ENCODE measurements at places on chromosomes 7 and 10. TPM values are rescaled to one million over a fixed set of nuclear protein-coding genes. Genes with fewer than 3 reads are reported as not detected.
A peak's percentile ranks its signal among the peaks of the same experiment; 100 is the strongest.

GRCh38 chr7:157612664-157613561, 276.1 kb downstream of the DNAJB6 start:
- DNase-seq, result no peak

GRCh38 chr7:76257973-76258372, 44.5 kb upstream of the HSPB1 start:
- DNase-seq, result no peak

GRCh38 chr7:87413029-87413428, 62.5 kb downstream of the ABCB4 start:
- DNase-seq, result no peak

GRCh38 chr10:14527134-14527844, 196.6 kb upstream of the FRMD4A start:
- DNase-seq, result no peak

- no peak for DNase-seq
Measured at GRCh38 chr7:125563964-125564529, 634.4 kb upstream of the POT1 start.

- DNase-seq, result no peak
Measured at GRCh38 chr10:7662522-7662921, 4.2 kb downstream of the ITIH5 start.

DNA sequence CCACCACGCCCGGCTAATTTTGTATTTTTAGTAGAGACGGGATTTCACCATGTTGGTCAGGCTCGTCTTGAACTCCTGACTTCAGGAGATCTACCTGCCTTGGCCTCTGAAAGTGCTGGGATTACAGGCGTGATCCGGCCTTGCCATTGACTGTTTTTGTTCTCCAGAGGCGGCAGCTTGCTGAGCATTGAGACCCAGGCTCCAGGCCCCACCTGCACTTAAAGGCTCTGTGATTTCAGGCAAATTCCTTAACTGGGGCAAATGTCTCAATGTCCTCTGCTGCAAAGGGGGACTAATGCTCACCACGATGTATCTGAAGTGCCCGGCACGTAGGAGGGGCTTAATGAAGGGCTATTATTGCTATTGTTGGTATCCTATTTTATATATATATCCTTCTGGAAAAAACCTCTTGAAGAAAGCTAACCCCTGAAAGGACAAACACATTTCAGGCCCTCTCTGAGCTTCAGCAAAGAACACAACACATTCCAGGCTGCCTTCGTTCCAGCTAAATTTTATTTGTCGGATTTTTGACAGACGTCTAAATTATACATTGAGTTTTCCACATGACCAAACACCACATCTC, 29.0 kb downstream of the TRIM8 start:
- DNase-seq, result no peak

GRCh38 chr10:34667177-34667576, 147.9 kb downstream of the PARD3 start:
- DNase-seq, result no peak

DNA sequence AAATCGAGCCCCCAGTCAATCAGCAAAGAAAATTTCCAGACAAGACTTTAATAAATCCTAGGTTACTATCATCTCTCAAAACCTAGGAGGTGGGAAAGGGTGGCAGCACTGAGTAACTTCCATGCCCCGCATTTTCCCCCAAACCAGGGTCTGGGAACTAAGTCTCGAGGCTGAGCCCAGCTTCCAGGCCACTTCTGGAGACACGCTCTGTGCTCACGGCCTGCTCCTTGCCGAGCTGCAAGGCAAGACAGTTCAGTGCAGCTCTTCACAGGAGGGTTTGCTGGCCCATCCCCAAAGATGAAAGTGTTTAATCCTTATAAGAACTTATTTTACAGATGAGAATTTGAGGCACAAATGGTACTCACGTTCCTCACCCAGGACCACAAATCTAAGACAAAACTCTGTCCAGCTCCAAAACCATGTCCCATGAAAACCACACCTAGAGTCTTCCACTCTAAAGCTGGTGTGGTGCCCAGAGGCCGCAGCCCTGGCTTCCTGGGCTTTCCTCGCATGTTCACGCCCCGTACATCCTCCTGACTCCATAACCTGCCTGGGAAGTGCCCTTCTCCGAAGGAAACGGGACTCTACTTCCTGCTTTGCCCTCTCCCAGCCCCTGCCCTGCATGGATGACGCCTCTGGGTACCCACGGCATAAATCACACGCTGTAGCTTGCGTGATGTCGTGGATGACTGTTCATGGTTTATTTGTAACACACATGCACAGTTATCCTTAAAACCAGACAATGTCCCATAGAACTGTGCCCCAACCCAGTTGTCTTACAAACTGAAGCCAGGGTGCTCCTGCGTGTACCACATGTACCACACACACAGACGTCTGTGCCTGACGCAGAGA, 201.2 kb downstream of the DIP2C start:
- no peak for DNase-seq

- no peak for DNase-seq
Measured at GRCh38 chr7:131556053-131556908, at the start of gene PODXL. TSS of gene PODXL (minus strand) at chr7:131556628. CDS start at chr7:131556359, 269 bp downstream.

- peak; percentile 54 for DNase-seq
Measured at GRCh38 chr10:61869774-61870525, 31.5 kb upstream of the ARID5B start.

- DNase-seq, result no peak
Measured at GRCh38 chr10:66837990-66838389, 87.8 kb upstream of the LRRTM3 start.

DNA sequence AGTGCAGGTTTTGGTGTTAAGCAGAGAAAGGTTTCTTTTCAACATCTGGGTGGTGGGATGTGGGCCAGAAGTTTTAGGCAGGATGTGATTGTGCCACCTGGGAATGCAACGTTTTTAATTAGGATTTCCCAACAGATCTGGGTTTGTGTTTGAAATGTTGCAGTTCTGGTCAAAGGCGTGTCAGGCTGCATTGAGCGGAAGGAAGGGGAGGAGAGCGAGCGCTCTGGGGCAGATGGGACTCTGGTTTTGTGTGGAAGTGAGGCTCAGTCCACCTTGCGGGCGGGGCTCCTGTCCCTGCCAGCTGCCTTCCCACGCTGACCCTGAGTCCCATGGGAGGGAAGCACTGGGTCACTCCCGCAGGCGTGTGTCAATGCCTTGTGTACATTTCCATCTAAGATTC, 767.7 kb downstream of the KCNMA1 start:
- no peak for DNase-seq

GRCh38 chr7:33774762-33775523, 130.4 kb upstream of the BMPER start:
- DNase-seq, result no peak

The PTCD1 gene
- polyA plus RNA-seq, result 5.8 TPM

The FAM25C gene
- polyA plus RNA-seq, result not detected

The THAP5 gene
- polyA plus RNA-seq, result 13.2 TPM

The CYP2E1 gene
- 3.6 TPM for polyA plus RNA-seq

Data from urinary bladder (tissue), 4 donors.